ENCODE measurements at places on chromosomes 12 and 14.

DNA sequence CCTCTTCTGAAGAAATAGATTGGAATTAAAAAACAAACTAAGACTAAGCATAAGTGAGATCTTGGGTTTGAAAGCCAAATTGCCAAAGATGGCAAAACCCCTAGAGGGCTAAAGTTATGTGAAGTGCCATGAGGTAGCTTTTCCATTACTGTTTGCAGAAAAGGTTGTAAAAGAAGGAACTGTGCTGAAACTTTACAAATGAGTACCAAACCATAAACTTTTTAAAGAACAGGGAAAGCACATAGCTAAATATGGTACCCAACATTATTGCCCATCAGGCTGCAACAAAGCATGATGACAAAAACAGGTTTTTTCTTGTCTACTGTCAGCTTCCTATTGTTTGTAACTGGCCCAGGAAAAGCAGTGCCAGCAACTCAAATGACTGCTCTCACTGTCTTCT lies 224.2 kb downstream of the RAD51B start:
- DNase-seq, result peak; percentile 7

GRCh38 chr14:105294142-105294597 lies 6.6 kb downstream of the BRF1 start:
- no peak for DNase-seq

DNA sequence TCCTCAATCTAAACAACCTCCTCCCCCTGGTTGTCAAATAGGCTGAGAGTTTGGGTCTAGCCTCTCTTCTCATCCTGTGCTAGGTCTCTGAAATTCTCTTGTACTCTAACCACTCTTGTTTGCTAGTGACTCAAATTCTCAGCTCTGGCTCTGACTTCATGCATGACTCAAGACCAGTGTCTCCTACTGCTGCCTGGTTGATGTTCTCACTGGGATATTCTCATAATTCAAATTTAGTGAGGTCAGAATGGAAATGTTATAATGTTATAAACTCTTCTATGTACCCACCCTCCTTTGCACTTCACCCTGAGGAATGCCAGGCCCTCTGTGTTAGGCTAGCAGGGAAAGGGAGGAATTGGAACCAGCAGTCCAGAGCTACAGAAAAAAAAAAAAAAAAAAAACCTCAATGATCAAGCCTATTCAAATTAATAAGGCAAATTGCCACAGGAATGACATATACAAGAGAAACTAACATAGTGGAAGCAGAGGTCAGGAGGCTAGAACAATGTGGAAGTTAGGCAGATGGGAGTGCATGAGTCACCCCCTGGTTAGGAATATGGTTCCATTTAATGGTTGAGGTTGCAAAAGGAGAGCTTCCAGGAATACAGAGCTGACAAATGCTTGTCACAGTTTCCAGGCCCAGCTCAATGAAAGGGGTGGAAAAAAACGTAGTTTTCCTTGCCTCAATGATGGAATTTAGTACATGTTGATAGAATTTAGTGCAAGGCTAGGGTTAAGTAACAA lies 459.5 kb downstream of the RMST start:
- DNase-seq, result no peak

DNA sequence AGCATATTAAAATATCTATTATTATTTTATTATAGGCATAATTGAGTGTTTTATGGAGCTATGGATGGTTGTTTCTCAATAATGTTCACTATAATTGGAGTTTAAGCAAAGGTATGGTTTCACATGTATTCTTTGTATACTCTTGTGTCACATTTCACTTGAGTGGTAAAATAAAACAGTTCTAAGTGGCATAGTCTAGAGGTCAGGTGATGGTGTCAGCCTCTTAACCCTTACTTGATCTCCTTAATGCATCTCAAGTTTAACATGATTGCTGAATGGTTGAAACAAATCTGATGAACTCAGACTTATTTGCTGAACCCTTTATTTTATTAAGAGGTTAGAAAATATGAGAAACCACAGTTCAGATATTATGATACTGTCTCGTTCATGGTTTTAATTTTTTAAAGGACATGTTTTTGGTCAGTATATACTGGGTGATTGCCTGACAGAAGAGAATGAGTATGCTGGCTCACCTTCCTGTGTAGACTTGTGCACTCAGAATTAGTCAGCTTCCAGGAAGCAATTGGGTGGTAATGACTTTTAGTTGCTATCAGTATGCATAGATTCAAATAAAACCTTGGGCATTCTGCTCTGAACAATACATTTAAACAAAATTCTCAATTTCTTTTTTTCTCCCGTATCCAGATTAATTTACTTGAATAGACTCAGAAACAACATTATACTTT lies 464.6 kb downstream of the PCNX1 start:
- DNase-seq, result no peak

- no peak for DNase-seq
These were observed 17.4 kb downstream of the SGPP1 start for GRCh38 chr14:63710497-63710896.

GRCh38 chr12:130764073-130764472 lies 48.0 kb upstream of the RIMBP2 start:
- no peak for DNase-seq

GRCh38 chr12:27801630-27802029 lies 21.6 kb upstream of the MANSC4 start:
- DNase-seq, result no peak

GRCh38 chr14:72614365-72614764 lies 279.5 kb downstream of the DPF3 start:
- no peak for DNase-seq

DNA sequence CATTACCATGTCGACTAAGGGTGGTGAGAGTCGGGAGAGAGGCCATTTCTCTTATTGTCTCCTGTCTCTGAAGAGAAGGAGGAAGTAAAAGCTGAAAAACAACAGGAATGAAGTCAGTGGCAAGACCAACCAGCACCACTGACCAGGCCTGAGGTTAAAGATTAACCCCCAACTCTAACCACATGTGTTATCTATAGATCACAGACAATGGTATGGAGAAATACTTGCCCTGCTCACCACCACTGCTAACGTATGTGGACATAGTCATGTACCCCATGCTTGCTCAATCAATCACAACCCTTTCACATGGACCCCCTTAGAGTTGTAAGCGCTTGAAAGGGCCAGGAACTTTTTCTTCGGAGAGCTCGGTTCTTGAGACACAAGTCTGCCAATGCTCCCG lies 690.9 kb upstream of the LMO3 start:
- DNase-seq, result no peak

GRCh38 chr12:122921917-122922316 lies 26.0 kb upstream of the VPS37B start:
- no peak for DNase-seq

DNA sequence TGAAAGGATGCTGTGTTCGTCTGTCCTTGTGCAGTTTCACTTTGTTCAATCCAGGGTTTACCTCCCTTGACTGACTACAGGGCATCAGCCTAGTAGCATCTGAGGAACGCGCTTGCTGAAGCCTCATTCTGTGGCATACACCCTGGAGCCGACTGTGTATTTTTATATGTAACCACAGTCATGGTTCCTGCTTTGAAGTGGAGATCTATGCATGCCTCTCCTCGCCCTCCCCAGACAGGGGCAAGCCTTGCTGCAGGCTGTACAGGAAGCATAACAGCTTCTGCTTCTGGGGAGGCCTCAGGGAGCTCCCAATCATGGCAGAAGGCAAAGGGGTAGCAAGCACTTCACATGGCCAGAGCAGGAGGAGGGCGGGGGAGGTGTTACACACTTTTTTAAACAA lies 262.1 kb downstream of the BCL11B start:
- no peak for DNase-seq

DNA sequence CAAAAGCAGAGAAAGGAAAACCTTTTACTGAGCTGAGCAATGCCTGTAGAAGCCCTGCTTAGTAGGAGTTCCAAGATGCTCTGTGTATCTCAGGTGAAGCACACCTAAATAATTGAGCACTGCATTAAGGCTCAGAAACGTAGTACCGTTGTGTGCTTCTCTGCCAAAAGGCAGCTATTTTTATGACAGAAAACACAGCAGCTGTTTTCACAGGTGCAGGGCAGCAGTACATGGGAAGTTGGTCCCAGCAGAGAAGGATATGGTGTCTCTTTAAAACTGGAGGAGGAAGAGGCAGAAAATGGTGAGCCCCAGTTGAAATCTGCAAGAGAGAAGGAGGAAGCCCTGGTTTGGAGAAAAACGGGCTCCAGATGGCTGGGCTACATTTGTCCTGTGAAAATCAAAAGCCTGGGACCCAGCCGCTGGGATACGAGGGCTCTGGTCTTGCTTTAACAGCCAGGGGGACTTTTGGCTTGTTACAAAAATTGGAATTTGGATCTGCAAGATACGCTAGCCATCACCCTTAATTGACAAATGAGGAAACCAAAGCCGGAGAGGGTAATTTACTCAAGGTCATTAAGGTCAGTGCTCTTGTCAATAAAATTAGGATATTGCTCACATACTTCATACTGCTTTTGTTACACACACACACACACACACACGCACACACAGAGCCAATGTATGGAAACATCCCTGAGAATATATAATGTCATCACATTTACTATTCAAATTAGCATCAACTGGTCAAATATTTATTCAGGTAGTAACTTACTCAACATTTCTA lies 27.3 kb downstream of the SPRING1 start:
- no peak for DNase-seq

DNA sequence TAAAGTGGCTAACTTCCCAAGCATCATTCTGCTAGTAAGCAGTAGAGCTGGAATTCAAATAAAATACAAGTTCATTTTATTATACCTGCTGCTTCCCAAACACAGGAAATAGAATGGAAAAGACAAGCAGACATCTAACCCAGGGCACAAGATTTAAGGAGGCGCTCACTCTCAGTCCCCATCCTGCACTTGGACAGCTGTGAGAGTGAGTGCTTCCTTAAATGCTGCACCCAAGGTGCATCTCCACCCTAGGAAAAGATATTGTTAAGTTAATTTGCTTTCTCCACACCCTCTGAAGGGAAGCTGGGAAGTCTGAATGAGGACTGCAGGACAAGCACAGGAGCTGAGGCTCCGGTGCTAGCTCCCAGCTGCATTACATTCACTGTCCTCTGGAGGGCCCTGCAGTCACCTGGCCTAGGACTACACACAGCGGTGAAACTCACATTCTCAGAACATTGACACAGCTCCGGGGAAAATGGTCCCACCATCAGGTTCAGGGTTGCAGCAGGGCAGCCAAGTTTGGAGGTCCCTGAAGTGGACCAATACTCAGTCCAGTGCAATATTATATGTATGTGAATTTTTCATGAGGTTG lies 14.2 kb downstream of the HEBP1 start:
- no peak for DNase-seq

GRCh38 chr12:14605401-14605989 lies 37.8 kb upstream of the PLBD1 start:
- no peak for DNase-seq

DNA sequence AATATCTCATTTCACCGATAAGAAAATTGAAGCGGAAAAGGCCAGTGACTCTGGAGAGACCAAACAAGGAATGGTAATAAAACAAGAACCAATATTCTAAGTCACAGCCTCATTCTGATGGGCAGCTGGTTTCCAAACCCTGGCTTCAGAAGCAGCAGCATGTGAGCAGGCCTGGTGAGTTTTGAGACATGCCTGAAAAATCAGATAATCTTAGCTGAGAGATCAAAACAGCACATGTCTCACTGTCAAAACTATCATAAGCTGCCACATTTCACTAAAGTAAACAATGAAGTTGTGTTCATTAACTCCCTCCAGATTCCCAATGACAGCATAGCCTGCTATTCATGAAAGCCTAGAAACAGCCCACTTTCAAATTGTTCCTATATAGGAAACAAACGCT lies 36.5 kb downstream of the CIT start:
- no peak for DNase-seq

DNA sequence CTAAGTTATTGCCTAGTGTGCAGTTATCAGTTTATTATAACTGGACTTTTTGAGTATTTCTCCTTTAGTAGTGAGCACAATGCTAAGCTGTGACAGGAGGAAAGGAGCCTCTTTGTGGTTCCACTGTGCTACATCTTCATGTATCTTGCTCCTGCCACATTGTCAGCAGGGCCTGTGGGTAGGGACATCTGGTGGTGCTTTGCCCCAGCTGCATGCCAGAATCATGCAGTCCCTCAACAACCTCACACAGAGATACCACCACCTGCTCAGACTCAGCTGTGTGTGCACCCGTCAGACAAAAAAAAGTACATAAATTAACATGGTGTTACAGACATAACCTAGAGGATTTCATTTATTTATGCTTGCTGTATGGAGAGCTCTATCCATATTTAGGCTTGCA lies 51.1 kb downstream of the MIS18BP1 start:
- DNase-seq, result no peak

DNA sequence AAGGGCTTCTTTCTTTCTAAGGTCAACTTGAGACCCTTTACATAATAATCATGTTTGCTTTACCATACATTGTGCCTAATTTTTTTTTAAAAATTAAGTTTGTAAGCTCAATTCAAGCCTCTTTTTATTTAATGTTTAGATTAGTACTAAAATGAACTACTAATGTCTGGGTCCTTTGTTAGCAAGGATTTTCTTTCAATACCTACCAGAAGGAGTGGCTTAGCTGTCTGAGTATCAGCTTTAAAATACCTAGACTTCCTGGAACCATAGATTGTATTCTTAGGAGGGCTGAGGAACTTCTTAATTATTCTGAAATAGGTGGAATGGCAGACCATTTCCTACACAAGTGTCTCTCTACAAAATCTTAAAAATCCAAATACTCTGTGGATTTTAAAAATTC lies 122.1 kb downstream of the HMGA2 start:
- DNase-seq, result no peak

DNA sequence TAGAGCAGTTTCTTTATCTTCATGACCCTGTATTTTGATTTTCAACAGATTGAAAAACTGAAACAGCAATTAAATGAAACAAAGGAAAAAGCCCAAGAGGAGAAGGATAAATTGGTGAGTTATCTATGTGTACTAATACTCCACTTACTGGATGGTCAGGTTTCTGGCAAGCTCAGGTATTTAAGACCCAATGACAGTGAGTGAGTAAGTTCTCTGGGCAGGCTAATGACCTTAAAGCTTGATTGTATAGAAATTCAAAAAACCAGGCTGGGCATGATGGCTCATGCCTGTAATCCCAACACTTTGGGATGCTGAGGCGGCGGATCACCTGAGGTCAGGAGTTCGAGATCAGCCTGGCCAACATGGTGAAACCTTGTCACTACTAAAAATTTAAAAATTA lies 10.0 kb downstream of the BBOF1 start:
- DNase-seq, result no peak

DNA sequence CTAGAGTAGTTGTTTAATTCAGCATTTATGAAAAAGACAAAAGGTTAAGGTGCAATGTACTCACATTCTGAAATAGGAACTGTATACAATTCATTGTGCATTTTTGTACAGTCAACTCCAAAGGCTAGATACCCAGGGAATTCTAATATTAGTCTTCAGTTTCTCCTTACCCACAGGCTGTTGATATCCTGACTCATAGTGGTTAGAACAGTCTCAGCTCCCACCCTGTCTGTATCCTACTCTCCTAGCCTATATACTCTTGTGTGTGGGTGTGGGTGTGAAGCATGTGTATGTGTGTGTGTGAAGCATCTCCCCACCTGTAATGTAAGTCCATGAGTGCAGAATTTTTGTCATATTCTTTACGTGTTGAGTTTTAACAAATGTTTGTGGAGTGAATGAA lies 229.5 kb downstream of the NAV3 start:
- DNase-seq, result no peak

DNA sequence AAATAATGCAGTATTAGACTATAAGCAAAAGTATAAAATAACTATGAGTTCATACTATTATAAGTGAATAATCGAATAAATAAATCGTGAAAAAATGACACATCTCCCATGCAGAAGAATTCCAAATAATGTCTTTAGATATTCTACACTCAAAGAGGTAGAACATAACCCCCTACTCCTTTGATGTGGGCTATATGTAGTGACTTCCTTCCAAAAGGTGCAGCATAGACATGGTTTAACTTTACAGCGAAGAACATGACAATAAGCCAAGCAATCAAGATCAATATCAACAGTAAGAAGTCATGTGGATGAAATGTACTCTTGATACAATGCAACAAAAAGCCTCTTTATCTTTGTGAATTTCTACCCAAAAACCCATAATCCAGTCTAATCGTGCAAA lies 46.0 kb upstream of the HIF1A start:
- DNase-seq, result no peak
